Activated T-helper 1 cell treated with Interleukin-2 at 50 U/mL for 16 hours (primary cell): ENCODE measurements at places on chromosomes 7 and 10.

- DNase-seq, result no peak
Observed at GRCh38 chr7:140610204-140611165, 30.1 kb downstream of the DENND2A start.

DNA sequence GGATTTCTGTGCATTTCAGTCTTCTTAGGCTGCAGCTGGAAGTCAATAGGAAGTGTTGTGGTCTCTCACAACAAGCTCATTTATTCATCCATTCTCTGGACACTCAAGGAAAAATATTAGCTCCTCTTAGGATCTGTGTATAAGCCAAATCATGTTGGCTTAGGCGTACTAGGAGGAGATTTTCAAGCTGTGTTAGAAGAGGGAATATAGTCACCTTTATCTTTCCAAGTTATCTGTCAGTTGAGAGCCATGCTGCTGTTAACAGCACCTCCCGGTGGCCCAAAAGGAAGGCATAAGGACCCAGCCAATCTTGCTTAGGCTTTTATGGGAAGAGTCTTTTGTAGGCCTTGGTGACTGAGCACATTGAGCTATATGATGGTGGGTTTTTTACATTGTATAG, 220.0 kb downstream of the LRMDA start:
- no peak for DNase-seq

- DNase-seq, result no peak
Observed at GRCh38 chr7:229184-229964, 37.0 kb downstream of the FAM20C start.

GRCh38 chr10:35705051-35705450, 63.0 kb upstream of the FZD8 start:
- DNase-seq, result no peak

DNA sequence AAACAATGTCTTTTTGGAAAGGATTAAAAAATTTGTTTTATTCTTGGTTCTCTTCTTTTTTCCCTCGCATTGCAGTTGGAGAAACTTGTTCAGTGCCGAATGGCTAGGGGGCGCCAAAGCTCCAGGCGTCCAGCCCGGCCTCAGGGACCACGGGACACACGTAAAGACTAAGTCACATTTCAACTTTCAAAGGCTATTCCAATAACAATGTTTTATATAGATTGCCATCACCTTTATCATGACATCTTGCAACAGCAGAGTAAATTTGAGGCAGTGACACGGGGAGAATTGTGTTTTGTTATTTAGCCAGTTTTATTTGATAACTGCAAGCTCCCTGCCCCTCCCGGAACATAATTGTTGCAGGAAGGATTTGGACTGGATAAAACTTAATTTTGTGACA, 2.2 kb upstream of the IGFBP3 start:
- no peak for DNase-seq

DNA sequence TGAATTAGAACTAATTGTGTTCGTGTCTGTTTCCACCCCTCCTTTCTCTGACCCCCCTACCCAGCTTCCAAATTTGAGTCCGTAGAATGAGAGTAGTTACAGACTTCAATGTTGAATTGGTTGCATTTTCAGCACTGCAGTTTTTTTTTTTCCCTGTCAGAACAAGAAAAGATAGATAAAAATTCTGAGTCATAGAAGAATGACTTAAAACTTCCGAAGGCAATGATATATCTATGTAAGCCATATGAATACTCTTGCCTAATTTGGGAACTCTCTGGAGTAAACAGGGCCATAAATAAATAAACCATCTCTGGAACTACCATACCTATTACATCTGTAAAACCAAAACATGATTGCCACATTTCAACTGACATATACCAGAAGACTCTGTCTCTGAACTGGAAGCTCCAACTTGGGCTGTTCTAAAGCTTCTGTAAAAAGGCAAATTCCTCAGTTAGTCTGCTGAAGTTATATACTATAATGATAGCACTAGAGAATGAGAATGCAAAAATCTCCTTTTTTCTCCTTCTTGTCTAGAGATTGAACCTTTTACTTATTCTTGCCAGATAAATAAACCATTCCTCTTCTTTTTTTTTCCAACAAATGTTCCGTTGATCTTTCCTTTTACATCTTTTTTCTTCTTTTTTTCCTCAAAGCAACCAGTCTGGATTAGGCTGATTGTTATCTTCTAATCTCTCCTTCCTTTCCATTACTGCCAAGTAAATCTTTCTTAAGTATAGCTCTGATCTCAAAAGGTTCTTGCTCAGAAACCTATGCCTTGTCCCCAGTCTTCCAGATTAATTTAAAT, 23.5 kb downstream of the VCL start:
- DNase-seq, result no peak

- no peak for DNase-seq
Observed at GRCh38 chr7:2399848-2400587, 3.4 kb upstream of the CHST12 start.

DNA sequence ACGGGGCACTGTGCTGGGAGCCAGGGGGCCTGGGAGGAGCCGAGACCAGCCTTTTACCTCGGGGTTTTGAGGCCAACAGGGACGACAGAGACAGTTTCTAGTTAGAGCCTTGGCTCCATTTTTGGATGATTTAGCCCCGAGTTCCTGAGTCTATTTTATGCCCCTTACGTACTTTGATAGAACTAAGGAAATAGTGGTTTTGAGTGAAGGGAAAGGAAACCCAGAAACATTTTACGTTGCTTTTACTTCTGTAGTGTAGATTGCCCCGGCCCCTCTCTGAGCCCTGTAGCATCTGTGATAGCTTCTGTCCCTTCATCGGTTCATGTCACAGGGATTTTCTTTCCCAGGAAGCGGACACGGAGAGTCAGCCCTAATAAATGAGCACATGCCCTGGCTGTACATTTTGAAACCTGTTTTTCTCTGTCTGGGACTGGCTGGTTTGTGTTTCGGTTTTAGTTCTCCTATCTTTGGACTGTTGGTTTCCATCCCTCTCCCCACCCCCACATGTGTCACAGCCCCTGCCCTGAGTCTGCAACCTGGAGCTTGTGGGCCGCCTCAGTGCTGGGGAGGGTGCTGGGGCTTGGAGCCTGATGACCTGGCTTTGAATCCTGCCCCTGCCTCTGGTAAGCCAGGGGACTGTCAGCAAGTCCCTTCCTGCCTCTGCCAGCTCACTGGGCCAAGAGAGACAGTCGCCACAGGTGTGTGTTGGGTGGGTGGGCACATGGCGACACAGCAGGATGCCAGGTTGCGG, 6.9 kb upstream of the ORAI2 start:
- DNase-seq, result peak; percentile 41

DNA sequence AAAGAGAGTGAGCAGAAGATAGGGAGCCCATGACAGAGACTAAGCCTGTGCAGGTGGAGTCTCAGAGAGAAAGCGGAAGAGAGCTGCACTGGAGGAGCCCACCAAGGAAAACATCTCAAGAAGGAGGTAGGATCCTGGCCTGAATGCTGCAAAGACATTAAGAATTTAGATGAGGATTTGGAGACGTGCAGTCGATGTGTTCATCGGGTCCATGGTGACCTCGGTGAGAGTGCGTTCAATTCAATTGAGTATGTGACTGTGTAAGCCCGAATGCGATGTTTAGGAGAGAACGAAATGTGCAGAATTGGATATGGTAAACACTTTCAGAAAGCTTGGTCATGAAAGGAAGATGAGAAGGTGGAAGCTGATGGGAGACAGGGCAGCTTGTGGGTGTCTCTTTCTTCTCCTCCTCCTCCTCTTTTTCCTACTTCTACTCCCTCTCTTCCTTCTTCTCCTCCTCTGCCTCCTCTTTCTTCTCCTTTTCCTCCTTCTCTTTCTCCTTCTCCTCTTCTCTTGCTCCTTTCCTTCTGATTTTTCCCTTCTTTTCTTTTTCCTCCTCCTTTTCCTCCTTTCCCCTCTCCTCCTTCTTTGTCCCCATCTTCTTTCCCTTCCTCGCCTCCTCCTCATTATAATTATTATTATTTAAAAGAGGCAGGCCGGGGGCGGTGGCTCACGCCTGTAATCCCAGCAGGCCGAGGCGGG, 276.0 kb downstream of the RPS24 start:
- DNase-seq, result no peak

- no peak for DNase-seq
Observed at GRCh38 chr10:120574981-120575380, 118.0 kb downstream of the PLPP4 start.

DNA sequence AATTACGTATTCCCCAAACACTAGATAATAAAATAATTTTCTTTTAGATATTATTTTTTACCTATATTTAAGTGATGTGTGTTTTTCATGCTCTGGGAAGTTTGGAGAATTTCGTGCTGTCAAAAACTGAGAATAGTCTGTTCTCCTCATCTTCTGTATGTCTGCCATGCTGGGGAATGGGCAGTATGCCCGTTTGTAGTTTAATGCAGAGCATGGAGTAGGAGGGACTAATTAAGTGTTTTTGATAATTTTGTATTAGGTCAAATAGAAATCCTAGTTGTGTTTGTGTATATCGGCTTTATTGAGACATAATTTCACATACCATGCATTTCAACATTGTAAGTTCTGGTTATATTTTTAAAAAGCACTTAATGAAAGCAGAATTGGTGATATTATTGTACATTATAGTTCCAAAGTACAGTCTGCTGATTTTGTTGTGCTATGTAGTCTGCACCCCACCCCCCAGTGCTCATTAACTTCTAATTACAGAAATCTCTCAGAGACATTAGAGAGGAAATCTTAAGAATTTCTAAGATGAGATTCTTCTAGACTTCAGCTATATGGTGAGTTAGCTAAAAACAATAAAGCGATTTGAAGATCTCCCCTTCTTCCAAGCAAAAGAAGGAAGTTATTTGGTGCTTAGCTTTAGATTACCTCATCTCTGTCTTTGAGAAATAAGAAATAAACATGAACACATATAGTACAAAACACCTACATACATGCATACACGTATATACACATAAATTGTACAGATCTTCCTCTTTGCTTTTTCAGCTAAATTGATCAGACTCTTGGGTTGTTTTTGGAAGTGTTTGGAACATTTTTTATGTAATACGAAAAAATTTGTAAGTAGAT, 22.2 kb downstream of the ZRANB1 start:
- no peak for DNase-seq

GRCh38 chr10:93462371-93462770, 19.8 kb downstream of the MYOF start:
- no peak for DNase-seq

- no peak for DNase-seq
Observed at GRCh38 chr7:41476460-41476803, 226.5 kb downstream of the INHBA start.
